ENCODE measurements at places on chromosomes 1 and 21.

- no peaks in the 10 kb centered on the region for H3K36me3 ChIP-seq
- H3K4me3 ChIP-seq, result no peak overlapping the region
- DNase-seq, result no peak
- no peaks in the 10 kb centered on the region for H3K4me1 ChIP-seq
Observed at GRCh38 chr1:222955964-222956363, 141.1 kb downstream of the DISP1 start.

DNA sequence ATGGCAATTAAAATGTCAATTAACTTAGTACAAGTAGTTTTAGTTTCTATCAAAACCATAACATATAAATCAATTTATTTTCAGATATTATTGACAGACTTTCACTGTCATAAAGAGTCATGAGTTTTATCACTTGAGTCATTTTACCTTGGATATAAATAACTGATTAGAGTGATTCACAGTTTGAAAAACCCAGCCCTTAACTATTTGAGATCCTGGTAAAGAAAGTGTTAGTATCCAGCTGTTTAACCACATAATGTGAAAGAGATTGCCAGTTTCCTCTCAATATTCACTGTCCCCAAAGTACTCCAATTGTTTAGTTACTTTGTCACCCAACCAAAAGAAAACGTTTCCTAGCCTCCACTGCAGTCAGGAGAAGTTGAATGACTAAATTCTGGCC, 91.3 kb downstream of the UCHL5 start:
- H3K4me3 ChIP-seq, result no peak overlapping the region
- no peaks in the 10 kb centered on the region for H3K27me3 ChIP-seq
- H3K4me1 ChIP-seq, result no peaks in the 10 kb centered on the region
- no peak overlapping the region for H3K27ac ChIP-seq
- no peak for DNase-seq

DNA sequence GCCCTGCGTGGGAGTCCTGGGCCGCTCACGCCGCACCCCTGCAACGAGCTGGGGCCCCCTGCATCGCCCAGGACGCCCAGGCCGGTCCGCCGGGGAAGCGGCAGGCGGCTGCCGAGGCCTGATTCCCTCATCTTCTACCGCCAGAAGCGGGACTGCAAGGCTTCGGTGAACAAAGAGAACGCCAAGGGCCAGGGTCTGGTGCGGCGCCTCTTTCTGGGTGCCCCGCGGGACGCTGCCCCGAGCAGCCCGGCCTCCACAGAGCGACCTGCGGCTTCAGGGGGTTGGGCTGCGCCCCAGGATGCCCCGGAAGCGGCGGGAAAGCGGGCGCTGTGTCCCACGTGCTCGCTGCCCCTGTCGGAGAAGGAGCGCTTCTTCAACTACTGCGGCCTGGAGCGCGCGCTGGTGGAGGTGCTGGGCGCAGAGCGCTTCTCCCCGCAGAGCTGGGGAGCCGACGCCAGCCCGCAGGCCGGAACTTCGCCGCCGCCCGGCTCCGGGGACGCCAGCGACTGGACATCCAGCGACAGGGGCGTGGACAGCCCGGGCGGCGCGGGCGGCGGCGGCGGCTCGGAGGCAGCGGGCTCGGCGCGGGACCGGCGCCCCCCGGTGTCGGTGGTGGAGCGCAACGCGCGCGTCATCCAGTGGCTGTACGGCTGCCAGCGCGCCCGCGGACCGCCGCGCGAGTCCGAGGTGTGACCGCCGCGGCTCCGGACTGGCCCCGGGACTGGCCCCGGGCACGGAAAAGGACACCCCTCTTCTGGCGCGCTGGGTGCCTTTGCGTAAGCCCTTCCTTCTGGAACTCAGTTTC, 2.7 kb downstream of the FAM110D start:
- no peaks in the 10 kb centered on the region for H3K36me3 ChIP-seq
- H3K4me1 ChIP-seq, result no peaks in the 10 kb centered on the region
- H3K27me3 ChIP-seq, result peaks cover 77% of the 10 kb centered on the region
- peak overlapping the region; percentile 55 for H3K4me3 ChIP-seq
- DNase-seq, result no peak

DNA sequence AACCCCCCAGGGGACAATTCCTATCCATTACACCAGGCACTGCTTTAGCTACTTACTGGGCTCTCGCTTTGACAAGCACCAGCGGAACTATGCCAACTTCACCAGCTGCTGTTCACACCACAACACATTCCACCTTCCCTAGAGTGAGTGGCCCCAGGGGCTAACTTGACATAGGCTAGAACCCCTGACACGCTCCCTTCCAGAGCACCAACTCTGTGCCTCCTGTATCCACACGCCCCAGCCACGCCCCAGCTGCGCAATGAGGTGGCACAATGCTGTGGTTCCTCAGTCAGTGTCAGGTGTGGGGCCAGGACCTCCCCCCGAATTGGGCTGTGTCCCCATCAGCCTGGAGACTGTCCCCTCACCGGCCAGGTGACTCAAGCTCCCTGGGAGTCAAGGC, 11.7 kb upstream of the FGR start:
- DNase-seq, result no peak
- H3K4me3 ChIP-seq, result no peak overlapping the region
- H3K27me3 ChIP-seq, result no peaks in the 10 kb centered on the region
- no peaks in the 10 kb centered on the region for H3K36me3 ChIP-seq

DNA sequence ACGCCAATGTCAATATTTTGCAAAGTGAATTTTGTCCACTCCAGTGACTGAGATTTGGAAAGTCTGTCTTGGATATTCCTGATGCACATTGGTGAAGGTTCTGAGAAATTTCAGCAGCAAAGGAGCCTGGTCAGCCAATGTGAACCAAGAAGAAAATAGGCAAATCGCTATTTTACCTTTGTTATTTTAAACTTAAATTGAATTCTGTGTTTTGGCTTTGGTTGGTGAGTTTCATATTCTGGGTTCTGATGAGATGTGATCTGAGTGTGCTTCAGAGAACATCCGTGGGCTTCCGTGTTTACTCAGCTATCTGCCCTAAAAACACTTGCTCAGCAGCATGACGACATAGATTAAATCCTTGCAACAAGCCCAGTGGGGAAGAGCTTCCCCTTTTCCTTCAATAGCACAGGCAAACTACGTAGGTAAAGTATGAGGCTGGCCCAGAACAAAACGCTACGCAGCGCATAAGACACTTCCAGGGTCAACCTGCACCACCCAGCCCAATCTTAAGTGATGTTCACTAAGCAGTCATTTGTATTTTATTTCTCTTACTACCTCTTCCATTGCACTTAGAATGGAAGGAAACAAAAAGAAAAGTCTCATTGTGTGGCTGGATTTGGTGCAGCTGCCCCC, 176.4 kb upstream of the KAZN start:
- no peaks in the 10 kb centered on the region for H3K36me3 ChIP-seq
- H3K4me1 ChIP-seq, result no peaks in the 10 kb centered on the region
- H3K27ac ChIP-seq, result no peak overlapping the region
- no peak for DNase-seq
- no peak overlapping the region for H3K4me3 ChIP-seq
